ENCODE measurements at places on chromosomes 3 and 15.
A peak's percentile ranks its signal among the peaks of the same experiment; 100 is the strongest.

GRCh38 chr3:134092208-134092701, 62.5 kb upstream of the SLCO2A1 start:
- no peak for DNase-seq

DNA sequence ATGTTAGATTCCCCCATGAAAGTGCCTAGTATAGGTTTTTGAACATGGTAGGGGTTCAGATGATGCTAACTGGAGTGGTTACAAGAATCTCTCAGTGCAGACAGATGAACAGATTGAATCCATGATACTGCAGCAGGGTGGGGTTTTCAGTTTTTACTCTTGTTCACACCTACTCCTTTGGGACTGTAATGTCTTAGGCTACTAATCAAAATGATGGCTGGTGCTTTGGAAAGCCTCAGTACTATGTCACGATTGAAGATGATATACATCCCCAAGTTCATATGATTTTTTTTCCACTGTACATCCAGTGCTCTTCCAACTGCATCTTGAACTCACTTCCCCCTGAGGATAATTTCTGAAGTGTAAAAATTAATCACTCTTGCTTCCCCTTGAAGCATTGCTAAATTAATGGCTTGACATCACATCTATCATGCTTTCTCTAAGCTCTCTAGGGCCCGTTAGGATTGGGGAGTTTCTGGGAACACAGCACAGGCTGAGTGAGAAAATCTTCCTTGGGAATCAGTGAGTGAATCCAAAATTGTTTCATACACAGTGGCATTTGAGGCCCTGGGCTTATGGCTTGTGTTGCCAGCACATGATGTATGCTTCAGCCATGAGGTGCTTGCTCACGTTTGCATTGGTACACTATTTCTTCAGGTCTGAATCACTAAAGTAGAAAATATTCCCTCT, 115.0 kb upstream of the TPRG1 start:
- DNase-seq, result no peak

DNA sequence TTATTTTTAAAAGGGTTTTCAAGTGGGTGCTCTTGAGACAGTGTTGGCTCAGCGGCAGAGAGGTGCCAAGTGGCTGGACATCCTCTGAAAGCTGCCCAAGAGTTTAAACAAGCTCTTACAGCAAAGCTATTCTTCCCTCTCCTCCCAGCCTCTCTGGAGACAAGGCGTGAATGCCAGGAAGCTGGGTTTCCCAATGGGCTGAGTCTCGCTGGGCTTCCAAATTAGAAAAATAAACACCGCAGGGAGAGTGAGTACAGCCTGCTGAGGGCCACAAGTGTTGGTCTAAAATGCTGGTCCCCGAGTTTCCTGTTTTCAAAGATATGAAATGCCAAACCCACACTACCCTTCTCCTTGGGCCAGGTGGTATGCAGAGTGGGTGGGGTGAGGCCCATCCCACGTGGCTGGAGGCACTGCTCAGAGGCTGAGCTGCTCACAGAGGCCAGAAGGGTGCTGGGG, 36.4 kb downstream of the ZDHHC3 start:
- no peak for DNase-seq

- no peak for DNase-seq
Measured at GRCh38 chr3:141793476-141794260, 30.5 kb downstream of the GRK7 start.

GRCh38 chr3:130733236-130733875, 13.3 kb downstream of the PIK3R4 start:
- no peak for DNase-seq

GRCh38 chr3:40313975-40314860, 4.7 kb downstream of the EIF1B start:
- no peak for DNase-seq

GRCh38 chr3:101900316-101900715, 51.0 kb downstream of the NFKBIZ start:
- DNase-seq, result no peak

DNA sequence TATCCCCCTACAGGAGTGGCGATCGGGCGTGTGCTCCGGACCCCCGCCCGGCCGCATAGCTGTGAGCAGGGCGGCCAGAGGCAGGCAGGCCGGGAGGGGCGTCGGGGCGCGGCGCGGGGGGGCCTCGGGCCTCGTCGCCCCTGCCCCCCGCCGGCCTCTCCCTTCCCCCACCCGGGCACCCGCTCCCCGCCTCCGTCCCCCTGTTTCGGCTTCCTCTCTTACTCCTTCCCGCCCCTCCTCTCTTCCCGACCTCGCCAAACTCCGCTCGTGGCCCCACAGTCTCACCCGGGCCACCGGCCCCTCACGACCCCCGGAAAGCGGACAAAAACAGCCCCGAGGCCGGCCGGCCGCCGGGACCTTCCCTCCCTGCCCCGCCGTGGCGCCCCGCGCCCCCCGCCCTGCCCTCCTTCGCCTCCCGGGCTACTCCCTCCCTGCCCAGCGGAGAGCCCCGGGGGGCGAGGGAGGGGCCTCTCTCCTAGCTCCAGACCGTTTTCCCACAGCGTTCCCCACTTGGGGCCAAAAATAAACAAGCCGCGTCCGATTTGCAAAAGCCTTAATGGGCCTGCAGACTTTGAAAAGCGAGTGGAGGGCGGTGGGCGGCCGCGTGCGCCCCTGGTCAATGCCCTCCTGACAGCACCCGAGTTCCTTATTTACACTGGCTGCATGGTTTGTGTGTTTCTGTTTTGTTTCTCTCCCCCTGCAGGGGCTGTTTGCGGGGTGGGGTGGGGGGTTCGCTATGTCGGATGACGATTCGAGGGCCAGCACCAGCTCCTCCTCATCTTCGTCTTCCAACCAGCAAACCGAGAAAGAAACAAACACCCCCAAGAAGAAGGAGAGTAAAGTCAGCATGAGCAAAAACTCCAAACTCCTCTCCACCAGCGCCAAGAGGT, 1.0 kb downstream of the UBE2E1 start:
- DNase-seq, result peak; percentile 42

DNA sequence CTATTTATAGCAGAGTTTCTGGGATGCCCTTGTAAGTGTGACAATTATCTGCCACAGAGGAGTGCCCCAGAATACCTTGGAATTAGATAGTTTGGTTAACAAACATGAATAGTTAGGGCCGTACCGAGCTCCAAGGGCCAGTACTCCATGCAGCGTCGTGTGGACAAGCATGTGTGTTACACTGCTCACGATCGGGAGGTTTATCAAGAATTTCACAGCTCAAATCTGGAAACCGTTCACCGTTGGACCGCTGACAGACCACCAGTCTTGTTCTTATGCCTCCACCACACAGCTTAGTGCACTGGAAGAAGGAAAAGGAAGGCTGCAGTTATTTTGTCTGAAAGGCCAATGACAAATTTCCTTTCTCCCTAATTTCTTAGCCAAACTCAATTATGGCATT, 93.7 kb downstream of the ADAMTS9 start:
- peak; percentile 35 for DNase-seq

- DNase-seq, result peak; percentile 34
Measured at GRCh38 chr3:15405448-15406050, 21.8 kb downstream of the METTL6 start.

- DNase-seq, result no peak
Measured at GRCh38 chr3:42699511-42699971, 3.1 kb downstream of the HHATL start.

DNA sequence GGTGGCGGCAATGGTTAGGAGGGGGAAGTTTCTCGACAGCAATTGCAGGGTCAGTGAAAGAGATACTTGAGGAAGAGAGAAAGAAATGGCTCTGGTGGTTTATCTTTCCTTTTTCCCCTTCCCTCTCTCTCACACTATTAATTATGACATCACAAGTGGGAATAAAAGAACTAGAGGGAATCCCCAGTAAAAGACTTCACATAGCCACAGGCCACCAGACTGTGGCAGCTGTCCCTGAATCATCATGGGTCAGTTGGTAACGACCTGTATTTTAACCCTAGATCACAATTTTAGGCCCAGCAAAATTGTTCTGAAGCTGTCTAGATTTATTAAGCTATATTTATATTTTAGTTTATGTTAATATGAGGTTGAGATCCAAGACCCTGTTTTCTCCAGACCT, 40.3 kb downstream of the MBNL1 start:
- no peak for DNase-seq
